SJSA1 (cell line): ENCODE measurements at places on chromosomes 3 and 15. TPM values are rescaled to one million over a fixed set of nuclear protein-coding genes. Genes with fewer than 3 reads are reported as not detected.

The ITGA11 gene
- total RNA-seq = 0.34 and 2.0 TPM in 2 replicates

The SLC51B gene
- 1.1 TPM in 1 of 2 replicates, not detected in the other for total RNA-seq

The ACP3 gene
- not detected in 2 replicates for total RNA-seq

The GANC gene
- 19.7 and 23.1 TPM in 2 replicates for total RNA-seq

The SH2D7 gene
- not detected in 2 replicates for total RNA-seq

The PPARG gene
- total RNA-seq = 0.39 and 1.3 TPM in 2 replicates

The STAB1 gene
- total RNA-seq = not detected in 2 replicates

- DNase-seq = no peak
These were observed 7.8 kb upstream of the UTS2B start for GRCh38 chr3:191338177-191338488.

GRCh38 chr15:70670680-70671079, 92.7 kb downstream of the UACA start:
- no peak for DNase-seq

- no peak for DNase-seq
These were observed 688.1 kb downstream of the ZNF385D start for GRCh38 chr3:21062831-21063294.

GRCh38 chr3:9846231-9846630, 2.4 kb upstream of the RPUSD3 start:
- no peak for DNase-seq

GRCh38 chr3:131690800-131691199, 188.0 kb upstream of the MRPL3 start:
- DNase-seq = no peak

DNA sequence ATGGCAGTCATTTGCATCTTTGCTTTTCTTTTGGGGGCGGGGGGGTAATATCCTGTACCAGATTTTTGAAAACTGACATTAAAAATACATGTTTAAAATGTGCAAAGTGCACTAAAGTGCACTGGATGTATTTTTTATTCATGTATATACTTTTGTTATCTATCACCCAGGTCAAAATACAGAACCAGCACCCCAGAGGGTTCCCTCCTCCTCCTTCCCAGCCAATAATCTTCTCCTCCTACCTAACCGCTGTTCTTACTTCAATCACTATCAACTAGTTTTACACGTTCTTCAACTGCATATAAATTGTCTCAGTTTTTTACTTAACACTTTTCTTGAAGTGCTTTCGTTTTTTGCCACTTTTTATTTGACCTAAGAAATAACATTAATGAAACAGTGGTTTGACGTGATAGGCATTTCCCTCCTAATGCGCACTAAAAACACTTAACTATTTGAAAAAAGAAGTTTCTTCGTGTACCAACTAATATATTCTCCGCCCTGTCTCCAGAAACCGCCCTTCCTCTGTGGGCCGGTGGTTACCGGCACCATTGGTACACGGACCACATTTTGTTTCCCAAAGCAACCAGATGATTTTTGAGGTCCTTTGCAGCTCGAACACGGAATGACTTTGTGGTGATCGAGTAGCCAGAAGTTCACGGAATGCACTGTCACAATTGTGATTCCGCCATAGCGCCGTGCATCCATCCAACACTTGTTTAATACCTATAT, 836 bp upstream of the AKAP13 start:
- no peak for DNase-seq
